Activated T-helper 1 cell treated with anti-CD3 and anti-CD28 coated beads, Interleukin-2, amount 50 U/mL, for 16 hours (primary cell): ENCODE measurements at places on chromosomes 3 and 15.

- no peak for DNase-seq
These were observed 41.3 kb downstream of the MEIS2 start for GRCh38 chr15:37059086-37059485.

- DNase-seq: no peak
These were observed at the start of gene NDN for GRCh38 chr15:23687143-23687470. NDN (minus strand) TSS chr15:23687305; CDS start chr15:23687217, 88 bp downstream.

- DNase-seq: no peak
These were observed 34.4 kb upstream of the TLE3 start for GRCh38 chr15:70132139-70132538.

GRCh38 chr15:71010997-71011396, 104.3 kb upstream of the THSD4 start:
- no peak for DNase-seq
